ENCODE measurements at places on chromosomes 3 and 15. TPM values are rescaled to one million over a fixed set of nuclear protein-coding genes. Genes with fewer than 3 reads are reported as not detected.

DNA sequence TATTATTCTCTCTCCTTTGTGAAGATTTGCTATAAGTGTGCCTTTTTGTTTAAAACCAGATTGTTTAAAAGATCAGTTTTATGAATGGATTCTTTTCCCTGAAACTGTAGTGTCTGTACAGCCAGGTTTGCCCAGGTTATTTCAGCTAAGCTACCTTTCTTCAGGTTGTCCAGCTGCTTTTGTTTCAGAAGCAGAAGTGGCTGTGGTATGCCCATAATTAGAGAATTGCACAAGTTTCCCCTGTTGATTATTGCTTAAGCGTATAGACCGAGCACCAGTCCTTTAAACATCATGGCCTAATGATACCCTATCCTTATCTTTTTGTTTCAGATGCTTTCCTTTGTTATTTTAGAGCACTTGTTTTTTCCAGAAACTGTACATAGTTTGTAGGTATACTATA lies 10.2 kb downstream of the ASB7 start:
- H3K4me3 ChIP-seq = no peak overlapping the region
- H3K27ac ChIP-seq = no peak overlapping the region
- H3K36me3 ChIP-seq = peaks cover 38% of the 10 kb centered on the region
- no peak for DNase-seq
- H3K4me1 ChIP-seq = peaks cover 3% of the 10 kb centered on the region
- no peaks in the 10 kb centered on the region for H3K27me3 ChIP-seq

DNA sequence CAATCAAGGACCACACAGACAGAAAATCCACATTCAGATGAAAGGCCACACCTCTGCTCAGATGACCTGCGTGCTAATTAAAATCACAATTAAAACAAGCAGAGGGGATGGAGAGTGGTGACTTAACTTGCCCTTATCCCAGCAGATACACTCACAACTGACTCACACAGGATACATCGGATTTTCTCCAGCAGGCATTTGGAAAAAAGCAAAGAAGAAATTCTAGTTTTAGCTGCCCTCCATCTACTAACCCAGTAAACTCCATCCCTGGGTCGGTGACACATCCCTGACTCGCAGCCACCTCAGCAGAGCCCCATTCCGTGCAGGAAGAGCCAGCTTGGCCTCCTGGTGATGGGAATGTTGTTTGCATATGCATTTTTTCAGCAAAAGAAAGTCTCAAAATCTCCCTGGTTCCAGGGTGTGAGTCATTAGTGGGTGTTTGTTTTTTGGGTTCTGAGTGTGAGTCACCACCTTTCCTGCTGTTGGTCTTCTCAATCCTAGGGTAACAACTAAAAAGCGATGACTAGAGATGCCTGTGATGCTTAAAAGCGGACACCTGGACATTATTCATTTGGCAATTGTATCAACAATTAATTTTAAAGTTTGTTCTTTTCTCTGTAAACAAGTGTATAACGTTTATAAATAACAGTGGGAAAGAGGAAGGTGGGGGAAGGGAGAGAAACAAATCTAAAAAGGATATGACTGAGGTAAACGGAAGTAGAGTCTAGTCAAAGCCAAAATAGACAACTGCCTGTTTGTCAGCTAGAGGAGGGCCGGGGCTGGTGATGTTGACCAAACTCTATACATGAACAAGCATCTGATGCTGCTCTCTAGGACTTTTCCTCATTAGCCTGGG lies 49.8 kb upstream of the SLC4A7 start:
- H3K36me3 ChIP-seq = no peaks in the 10 kb centered on the region
- H3K4me3 ChIP-seq = peak overlapping the region; percentile 20
- peaks cover 11% of the 10 kb centered on the region for H3K4me1 ChIP-seq
- peak overlapping the region; percentile 81 for H3K27ac ChIP-seq

DNA sequence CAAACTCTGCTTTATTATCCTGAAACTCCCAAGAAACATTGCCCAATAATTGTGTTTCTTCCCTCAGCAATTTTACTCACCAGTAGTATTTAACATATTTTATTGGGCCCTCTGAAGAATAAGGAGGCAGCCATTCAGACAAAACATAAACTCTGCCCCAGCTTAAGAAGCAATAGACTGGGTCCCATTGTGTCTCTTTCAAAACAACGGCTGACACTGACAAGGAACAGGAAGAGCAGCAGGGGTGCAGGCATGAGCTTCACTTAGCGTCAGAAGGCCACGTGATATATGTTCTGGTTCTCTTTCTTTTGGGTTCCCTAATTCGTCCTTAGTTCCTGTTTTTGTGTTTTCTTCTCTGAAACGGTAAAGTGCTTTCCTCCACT lies 242.3 kb downstream of the FHIT start:
- H3K4me1 ChIP-seq = no peaks in the 10 kb centered on the region
- H3K27ac ChIP-seq = no peak overlapping the region
- no peaks in the 10 kb centered on the region for H3K27me3 ChIP-seq
- H3K36me3 ChIP-seq = no peaks in the 10 kb centered on the region

- peaks cover 8% of the 10 kb centered on the region for H3K27me3 ChIP-seq
- no peak for DNase-seq
- H3K4me3 ChIP-seq = no peak overlapping the region
- no peak overlapping the region for H3K27ac ChIP-seq
- no peaks in the 10 kb centered on the region for H3K4me1 ChIP-seq
Observed at GRCh38 chr15:37921527-37922385, 12.7 kb upstream of the TMCO5A start.

GRCh38 chr15:28001641-28002040 lies 97.5 kb downstream of the OCA2 start:
- DNase-seq = no peak
- H3K27me3 ChIP-seq = peaks cover 4% of the 10 kb centered on the region
- H3K36me3 ChIP-seq = no peaks in the 10 kb centered on the region
- H3K4me3 ChIP-seq = no peak overlapping the region
- no peaks in the 10 kb centered on the region for H3K4me1 ChIP-seq

DNA sequence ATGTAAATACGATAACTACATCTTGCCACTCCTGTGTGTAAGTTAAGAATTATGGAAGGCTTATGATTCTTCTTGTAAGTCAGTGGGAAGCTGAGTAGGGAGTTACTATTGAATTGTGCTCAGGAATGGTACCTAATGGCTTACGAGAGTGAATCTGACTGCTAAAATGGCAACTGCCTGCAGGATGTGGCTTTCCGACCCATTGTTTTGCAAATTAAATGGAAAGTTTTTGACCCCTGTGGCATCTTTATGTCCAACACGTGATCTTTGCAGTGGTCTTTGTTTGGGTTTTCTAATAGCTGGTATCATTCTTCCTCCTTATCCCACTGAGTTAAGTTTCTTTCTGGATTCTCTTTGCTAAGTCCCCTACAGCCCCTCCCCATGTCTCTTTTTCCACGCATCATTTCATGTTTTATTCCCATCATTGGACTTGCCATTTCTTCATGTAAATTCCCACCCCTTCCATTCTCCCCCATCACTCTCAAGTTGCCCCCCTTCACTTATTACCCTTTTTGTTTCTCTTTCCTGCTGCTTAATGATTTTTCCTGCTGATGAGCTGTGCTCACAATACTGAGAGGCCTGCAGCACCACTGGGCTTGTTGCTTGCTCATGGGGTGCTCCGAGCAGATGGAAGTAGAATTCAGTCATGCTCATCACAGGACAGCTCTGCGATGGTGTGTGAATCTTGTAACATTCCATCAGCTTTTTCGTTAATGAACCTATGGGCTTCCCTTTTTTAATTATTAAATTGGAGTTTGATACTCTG lies 428.2 kb upstream of the IL12A start:
- H3K27ac ChIP-seq = no peak overlapping the region
- no peaks in the 10 kb centered on the region for H3K36me3 ChIP-seq
- DNase-seq = no peak

DNA sequence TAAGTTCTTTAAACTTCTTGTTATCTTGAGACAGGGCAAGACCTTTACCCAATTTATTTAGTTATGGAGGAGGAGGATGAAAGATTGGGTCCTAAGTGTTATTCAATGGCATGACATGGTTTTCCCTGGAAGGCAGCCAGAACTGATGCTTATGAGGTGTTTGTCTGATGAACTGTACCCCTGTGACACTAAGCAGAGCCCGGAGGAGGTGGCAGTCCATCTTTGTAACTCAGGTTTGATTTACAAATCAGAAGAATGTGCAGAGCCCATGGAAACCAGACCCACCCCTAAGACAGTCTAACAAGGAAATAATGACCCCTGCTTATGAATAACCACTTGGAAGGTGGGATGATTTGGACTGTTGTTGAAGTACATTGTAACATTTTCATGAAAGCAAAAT lies 878.6 kb upstream of the NR2F2 start:
- peaks cover 27% of the 10 kb centered on the region for H3K4me1 ChIP-seq
- no peak overlapping the region for H3K4me3 ChIP-seq
- no peak overlapping the region for H3K27ac ChIP-seq
- H3K27me3 ChIP-seq = no peaks in the 10 kb centered on the region
- no peak for DNase-seq

GRCh38 chr3:19487386-19487785 lies 339.1 kb downstream of the KCNH8 start:
- H3K27ac ChIP-seq = no peak overlapping the region
- no peaks in the 10 kb centered on the region for H3K36me3 ChIP-seq
- H3K4me3 ChIP-seq = no peak overlapping the region
- H3K4me1 ChIP-seq = no peaks in the 10 kb centered on the region

DNA sequence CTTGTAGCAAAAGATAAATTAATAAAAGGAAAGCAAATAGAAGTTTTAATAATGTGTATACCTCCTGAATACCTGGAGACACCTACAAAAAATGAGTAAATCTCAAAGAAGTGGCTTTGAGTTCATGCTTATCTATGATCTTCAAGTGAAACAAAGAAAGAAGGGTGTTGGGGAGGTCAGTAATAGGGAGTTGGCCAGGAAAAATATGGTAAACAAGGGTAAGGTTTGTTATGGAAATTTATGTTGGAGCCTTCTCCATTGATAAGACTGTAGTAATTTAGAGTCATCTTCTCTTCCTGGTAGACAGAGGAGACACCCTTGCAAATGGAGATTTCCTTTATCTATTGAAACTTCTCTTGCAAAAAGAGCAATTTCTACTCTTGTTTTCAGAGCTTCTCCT lies 6.6 kb upstream of the CCR8 start:
- DNase-seq = no peak
- peaks cover 3% of the 10 kb centered on the region for H3K27me3 ChIP-seq
- no peaks in the 10 kb centered on the region for H3K36me3 ChIP-seq
- no peak overlapping the region for H3K27ac ChIP-seq

- no peak overlapping the region for H3K4me3 ChIP-seq
- peaks cover 6% of the 10 kb centered on the region for H3K27me3 ChIP-seq
- DNase-seq = no peak
- H3K4me1 ChIP-seq = no peaks in the 10 kb centered on the region
- no peaks in the 10 kb centered on the region for H3K36me3 ChIP-seq
- H3K27ac ChIP-seq = no peak overlapping the region
Observed at GRCh38 chr3:127114337-127115070, 78.4 kb upstream of the PRR23E start.

GRCh38 chr15:26632500-26632899 lies 140.4 kb downstream of the GABRB3 start:
- DNase-seq = no peak
- no peak overlapping the region for H3K27ac ChIP-seq
- no peak overlapping the region for H3K4me3 ChIP-seq
- no peaks in the 10 kb centered on the region for H3K4me1 ChIP-seq

GRCh38 chr15:41683955-41684354 lies 23.8 kb downstream of the MGA start:
- peaks cover 57% of the 10 kb centered on the region for H3K4me1 ChIP-seq
- no peak for DNase-seq
- peaks cover 13% of the 10 kb centered on the region for H3K36me3 ChIP-seq
- H3K27ac ChIP-seq = no peak overlapping the region
- no peaks in the 10 kb centered on the region for H3K27me3 ChIP-seq

DNA sequence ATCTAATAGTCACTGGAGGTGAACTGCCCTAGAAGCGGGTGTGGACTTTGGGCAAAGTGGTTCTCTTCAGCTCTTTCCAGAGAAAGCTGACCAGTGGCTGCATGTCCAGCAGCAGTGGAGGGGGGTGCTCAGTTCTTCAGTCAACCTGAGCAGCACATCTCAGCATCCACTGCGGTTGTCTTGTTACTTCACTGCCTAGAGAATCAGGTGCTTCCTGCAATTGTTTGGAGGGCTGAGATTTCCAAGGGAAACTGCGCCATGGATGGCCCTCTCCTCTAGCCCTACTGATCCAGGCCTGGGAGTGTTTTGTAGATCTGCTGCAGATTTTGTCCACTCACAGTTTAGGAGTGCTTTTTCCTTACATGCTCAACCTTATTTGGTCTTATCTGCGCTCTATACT lies 65.6 kb upstream of the CFAP161 start:
- H3K4me1 ChIP-seq = no peaks in the 10 kb centered on the region
- H3K4me3 ChIP-seq = no peak overlapping the region
- H3K27me3 ChIP-seq = no peaks in the 10 kb centered on the region
- no peak for DNase-seq
- H3K27ac ChIP-seq = no peak overlapping the region

DNA sequence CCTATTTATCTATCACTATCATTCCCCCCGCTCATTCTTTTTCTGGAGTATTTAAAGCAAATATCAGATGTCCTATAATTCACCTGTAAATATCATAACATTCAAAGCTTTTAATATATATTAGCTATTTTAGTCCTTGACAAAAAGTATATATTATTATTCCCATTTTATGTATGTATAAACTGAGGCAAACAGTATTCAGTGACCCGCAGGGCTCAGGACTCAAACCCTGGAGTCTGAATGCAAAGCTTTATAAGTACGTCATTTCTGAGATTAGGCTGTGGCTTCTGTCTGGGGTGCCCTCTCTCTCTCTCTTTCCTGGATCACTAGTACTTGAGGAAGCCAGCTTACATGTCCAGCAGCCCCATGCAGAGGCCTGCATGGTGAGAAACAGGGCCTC lies 20.4 kb upstream of the PDCD6IP start:
- DNase-seq = no peak
- H3K4me3 ChIP-seq = no peak overlapping the region
- no peaks in the 10 kb centered on the region for H3K27me3 ChIP-seq
- no peaks in the 10 kb centered on the region for H3K4me1 ChIP-seq

- H3K27ac ChIP-seq = no peak overlapping the region
- no peaks in the 10 kb centered on the region for H3K36me3 ChIP-seq
- H3K4me3 ChIP-seq = no peak overlapping the region
Observed at GRCh38 chr3:192365571-192365970, 361.8 kb downstream of the FGF12 start.

DNA sequence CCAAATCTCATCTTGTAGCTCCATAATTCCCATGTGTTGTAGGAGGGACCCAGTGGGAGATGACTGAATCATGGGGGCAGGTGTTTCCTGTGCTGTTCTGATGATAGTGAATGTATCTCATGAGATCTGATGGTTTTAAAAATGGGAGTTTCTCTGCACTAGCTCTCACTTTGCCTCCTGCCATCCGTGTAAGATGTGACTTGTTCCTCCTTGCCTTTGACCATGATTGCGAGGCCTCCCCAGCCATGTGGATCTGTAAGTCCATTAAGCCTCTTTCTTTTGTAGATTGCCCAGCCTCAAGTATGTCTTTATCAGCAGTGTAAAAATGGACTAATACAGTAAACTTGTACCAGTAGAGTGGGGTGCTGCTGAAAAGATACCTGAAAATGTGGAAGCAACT lies 44.5 kb downstream of the DUT start:
- peaks cover 28% of the 10 kb centered on the region for H3K27me3 ChIP-seq
- no peak overlapping the region for H3K4me3 ChIP-seq
- H3K4me1 ChIP-seq = no peaks in the 10 kb centered on the region
- H3K36me3 ChIP-seq = no peaks in the 10 kb centered on the region
- H3K27ac ChIP-seq = no peak overlapping the region

- no peaks in the 10 kb centered on the region for H3K36me3 ChIP-seq
- H3K27ac ChIP-seq = no peak overlapping the region
- no peaks in the 10 kb centered on the region for H3K4me1 ChIP-seq
- H3K4me3 ChIP-seq = no peak overlapping the region
- no peaks in the 10 kb centered on the region for H3K27me3 ChIP-seq
Observed at GRCh38 chr3:166889241-166889640, 490.9 kb downstream of the ZBBX start.

Gene CCDC33
- total RNA-seq = not detected

Gene CLEC3B
- total RNA-seq = not detected

Gene TMEM212
- not detected for total RNA-seq

Gene CIP2A
- 58.5 TPM for total RNA-seq

Gene RARB
- not detected for total RNA-seq

Gene TGM4
- not detected for total RNA-seq

Gene NANOGP8
- not detected for total RNA-seq

Data from activated CD4-positive, alpha-beta T cell treated with anti-CD3 and anti-CD28 coated beads for 36 hours (primary cell).